CD8-positive, alpha-beta memory T cell (primary cell): ENCODE measurements at places on chromosomes 5 and 9.

GRCh38 chr9:29830821-29831220, 2257.5 kb upstream of the C9orf72 start:
- DNase-seq, result no peak

DNA sequence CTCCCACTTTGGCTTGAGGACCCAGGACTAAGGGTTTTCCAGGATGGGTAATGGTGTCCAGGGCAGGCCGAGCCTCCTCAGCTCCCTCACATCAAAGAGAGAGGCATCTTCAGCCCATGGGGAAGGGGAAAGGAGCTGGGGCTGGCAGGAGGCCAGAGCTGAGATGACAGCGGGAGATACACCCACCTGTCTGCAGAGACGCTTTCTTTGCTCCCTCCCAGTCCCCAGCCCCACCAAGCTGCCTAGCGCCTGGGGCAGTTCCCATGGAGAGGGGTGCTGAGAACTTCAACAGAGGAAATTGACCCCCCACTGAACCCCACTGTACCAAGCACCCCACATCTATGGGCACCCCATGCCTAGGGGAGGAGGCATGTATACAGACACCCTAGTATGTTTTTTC, 10.6 kb downstream of the PCDH1 start:
- no peak for DNase-seq

DNA sequence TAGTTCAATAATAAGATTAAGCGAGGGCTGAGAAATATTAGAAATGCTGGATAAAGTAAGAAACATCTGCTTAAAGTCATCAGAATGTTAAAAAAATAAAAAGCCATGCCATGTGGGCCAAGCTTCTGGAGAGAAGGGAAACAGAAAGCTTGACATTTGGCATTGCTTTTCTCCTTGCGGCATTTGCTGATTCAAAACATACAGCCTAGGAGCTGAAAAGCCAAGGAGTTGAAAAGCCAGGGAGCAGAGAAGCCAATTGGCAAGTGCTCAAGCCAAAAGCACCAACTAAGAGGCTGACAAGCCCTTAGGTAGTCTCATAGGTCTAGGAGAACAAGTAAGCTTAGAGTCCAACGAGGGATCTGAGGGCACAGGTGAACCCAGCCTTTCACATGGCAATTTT, 754.3 kb downstream of the TLE4 start:
- DNase-seq, result no peak

DNA sequence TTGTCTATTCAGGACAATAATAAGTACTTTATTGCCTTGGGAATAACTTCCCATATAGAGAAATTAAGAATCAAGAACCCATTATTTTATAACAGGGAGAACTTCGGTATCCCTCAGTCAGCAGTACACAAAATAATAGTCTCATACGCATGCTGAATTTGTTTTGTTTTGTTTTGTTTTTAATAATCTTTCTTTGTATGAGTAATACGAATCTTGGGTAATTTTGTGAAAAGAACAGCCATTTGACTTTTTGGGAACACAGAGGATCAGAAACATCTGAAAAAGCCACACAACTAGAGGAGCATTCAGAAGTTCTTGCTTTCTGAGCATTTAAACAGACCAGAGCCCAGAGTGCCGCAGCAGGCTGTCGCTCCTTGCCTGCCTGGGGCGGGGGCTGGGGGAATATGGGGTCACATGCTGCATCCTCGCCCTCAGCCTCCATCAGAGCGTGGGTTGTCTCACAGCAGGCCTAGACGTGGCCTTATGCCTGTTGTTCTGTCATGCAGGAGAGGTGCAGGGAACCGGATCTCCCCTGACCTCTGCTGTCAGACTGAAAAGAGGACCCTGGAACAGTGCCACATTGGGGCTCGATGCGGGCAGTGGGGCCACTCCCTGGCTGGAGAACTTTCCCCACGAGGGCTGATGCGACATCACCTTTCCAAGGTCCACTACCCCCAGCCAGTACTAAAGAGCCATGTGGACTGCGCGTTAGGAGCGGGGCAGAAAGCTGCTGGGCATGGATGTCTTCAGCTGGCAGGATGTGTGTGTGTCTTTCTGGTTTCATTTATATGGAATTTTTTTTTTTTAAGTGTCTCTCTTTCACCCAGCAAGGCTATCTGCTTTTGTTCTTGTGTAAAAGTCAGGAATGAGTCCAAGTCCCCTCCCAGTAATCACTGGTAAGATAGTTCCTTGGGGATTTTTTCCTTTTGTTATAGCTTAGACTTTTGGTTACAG, 133.4 kb upstream of the OTULINL start:
- DNase-seq, result no peak

DNA sequence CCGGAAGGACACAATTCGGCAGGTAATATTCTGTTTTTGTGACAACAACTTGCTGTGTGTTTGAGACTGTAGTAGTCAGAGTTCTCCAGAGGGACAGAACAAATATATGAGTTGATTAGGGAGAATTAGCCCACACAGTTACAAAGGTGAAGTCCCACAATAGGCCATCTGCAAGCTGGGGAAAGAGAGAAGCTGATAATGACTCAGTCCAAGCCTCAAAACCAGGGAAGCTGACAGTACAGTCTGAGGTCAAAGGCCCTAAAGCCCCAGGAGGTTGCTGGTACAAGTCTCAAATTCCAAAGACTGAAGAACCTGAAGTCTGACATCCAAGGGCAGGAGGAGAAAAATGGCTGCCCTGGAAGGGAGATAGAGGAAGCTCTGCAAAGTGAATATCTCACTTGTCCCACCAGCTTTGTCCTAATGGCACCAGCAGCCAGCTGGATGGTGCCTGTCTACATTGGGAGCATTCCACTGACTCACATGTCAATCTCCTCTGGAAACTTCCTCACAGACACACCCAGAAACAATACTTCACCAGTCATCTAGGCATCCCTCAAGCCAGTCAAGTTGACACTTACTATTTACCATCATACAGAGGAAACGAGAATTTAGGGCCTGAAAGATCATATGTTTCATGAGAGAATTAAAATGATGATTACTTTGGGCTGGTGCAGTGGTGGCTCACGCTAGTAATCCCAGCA, 36.3 kb upstream of the CTXN3 start:
- no peak for DNase-seq

DNA sequence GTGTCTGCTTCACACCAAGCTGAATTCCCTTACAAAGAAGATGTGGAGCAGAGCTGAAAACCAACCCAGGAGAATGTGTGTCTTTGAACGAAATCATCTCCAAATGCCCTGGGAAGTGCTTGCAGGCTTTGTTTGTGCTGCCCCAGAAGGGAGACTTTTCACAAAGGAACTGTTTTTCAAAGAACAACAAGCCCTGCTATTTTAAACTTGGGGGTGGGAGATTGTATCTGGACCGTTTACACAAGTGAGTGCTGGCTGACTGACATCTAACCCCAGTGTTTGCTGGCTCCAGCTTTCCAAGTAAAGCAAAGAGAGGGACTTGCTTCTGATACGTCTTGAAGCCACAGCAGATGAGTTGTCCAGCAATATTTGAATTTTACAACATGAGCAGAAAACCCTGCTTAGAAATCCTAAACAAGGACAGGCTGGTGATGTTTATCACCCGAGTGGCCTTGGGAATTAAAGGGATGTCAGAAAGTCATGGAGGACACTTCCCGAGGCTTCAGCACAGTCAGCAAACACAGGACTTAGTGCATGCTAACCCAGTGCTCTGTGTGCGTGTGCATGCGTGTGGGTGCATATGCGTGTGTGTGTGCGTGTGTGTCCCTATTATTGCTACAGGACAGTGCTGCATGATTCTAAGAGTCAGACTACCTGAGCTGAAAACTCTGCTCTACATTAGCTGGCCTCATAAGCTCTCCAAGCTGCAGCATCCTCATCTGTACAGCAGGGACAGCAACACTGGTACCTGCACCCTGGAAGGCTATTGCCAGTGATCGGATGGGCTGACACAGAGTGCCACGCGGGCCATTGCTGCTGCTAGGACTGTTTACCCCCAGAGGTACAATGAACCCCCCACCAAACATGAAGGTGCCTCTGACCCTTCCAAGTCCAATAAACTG, 1.4 kb downstream of the ADAMTS12 start:
- no peak for DNase-seq

GRCh38 chr5:36369219-36369690, 67.6 kb upstream of the RANBP3L start:
- no peak for DNase-seq

DNA sequence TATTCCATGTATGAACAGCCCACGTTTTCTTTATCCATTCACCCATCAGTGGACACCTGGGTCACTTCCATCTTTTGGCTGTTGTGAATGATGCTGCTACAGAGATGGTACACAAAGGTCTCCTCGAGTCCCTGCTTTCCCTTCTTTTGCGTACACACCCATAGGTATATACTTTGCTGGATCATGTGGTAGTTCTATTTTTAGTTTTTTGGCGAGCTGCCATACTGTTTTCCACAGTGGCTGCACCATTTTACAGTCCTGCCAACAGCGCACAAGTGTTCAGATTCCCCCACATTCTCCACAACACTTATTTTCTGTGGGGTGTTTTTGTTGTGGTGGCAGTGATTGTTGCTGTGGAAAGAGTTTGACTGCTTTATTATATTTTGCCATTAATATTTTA, 16.2 kb downstream of the RAPGEF1 start:
- no peak for DNase-seq

- no peak for DNase-seq
Observed at GRCh38 chr5:73395256-73395655, 53.3 kb downstream of the FOXD1 start.

GRCh38 chr9:135592625-135593024, 31.1 kb downstream of the PAEP start:
- no peak for DNase-seq

DNA sequence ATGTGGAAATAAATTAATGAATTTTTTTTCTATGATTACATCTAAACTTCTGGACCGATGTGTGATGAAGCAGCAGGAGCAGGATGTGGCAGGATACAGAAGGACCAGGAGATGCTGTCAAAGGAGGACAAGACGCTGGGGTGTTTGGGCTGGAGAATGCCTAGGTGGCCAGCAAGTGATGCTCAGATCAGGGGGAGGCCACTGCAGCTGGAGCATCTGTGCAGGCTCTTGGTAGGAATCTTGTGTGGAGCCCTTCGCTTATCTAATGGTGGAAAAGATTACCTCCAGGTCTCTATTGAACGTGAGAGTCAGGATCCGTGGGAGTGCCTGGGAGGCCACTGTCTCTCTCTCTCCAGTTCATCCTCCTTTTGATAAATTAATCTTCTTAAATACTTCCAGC, 79.8 kb downstream of the MRPL36 start:
- no peak for DNase-seq

GRCh38 chr5:8517456-8517855, 648.5 kb downstream of the MTRR start:
- DNase-seq, result no peak

GRCh38 chr5:36570301-36571095, 35.9 kb upstream of the SLC1A3 start:
- no peak for DNase-seq

GRCh38 chr9:87128844-87129493, 181.7 kb upstream of the GAS1 start:
- no peak for DNase-seq

DNA sequence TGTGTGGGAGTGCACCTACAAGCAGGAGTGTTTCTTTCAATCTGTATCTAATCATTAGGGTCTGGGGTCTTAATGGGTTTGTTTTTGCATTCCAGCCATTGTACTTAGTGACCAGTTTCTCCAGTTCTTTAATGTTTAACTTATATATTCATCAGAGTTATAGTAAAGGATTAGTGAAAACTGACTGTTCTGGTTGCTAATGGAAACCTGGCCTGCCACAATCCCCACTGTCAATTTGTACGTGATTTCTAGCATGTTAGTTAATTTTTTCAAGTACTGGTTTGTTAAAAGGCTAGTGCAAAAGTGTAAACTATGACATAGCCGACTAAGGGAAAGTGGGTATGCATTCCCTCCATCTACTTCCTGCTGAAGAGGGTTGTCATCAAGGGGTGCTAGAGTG, 276.1 kb downstream of the HTR1A start:
- DNase-seq, result no peak

DNA sequence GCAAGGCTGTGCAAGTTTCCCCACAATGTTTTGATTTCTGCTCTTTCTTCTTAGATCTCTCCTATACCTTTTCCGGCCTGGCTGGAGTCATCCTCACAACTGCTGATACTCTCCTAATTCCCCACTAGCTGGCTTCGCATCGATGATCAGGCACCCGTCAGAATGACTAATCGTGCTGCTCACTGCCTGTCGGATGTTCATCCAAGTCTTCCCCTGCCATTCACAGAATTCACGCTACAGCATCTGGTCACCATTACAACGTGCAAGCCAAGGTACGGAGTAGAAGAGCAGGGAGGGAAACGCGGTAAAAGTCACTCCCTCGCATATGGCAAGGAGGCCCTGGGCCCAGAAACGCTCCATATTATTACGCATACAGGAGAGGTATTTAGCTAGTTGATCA, 35.1 kb downstream of the CDH10 start:
- no peak for DNase-seq

DNA sequence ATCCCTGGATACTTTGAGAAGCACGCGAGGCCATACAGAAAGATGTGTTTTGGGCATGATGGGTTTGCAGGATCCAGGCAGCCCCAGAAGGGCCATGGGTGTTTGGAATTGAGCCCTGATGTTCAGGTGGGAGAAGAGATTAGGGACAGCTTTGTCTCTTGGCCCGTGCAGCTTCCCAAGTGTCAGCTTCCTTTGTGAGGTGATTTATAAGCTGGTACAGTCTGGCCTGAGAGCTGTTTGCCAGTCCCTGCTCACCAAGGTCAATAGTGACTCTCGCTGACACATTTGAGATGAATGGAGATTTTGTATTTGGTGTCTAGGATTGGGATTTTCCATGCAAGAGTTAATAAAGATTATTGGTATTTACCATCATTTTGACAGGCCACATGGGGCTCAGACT, 165.9 kb downstream of the ICE1 start:
- no peak for DNase-seq

DNA sequence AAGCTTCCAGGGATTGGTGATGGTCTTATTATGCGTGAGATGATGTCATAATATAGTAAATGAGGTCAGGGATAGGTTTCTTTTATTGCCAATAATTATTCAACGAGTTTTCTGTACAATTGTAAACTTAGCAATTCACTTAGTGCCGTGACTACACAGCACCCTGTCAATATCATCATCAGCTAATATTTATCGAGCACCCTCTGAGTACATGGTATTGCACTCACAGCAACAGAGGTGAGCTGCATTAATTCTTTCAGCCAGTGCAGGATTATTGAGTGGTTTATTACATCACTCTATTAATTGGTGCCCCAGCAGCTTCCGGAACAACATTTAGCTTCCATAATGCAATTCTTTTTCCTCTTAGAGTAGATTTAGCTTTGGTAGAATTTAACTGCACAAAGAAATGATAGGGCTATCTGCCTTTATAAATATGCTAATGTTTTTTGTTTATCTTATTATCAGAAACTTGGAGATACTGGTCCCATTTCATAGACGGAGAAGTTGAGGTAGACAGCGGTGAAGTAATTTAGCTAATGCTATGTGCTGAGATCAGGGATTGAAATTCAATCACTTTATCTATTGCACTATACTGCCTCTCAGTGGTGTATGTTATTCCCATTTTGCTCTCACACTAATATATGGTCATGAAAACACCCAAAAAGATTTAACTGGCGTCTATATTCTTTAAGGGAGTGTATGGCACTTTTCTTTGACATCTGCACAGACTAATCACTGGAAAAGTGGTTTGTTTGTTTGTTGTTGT, 726.1 kb upstream of the WWC1 start:
- DNase-seq, result no peak
